ENCODE measurements at places on chromosomes 6 and 20. TPM values are rescaled to one million over a fixed set of nuclear protein-coding genes. Genes with fewer than 3 reads are reported as not detected.

- DNase-seq = no peak
Measured at GRCh38 chr6:81683912-81684311, 68.6 kb downstream of the TENT5A start.

DNA sequence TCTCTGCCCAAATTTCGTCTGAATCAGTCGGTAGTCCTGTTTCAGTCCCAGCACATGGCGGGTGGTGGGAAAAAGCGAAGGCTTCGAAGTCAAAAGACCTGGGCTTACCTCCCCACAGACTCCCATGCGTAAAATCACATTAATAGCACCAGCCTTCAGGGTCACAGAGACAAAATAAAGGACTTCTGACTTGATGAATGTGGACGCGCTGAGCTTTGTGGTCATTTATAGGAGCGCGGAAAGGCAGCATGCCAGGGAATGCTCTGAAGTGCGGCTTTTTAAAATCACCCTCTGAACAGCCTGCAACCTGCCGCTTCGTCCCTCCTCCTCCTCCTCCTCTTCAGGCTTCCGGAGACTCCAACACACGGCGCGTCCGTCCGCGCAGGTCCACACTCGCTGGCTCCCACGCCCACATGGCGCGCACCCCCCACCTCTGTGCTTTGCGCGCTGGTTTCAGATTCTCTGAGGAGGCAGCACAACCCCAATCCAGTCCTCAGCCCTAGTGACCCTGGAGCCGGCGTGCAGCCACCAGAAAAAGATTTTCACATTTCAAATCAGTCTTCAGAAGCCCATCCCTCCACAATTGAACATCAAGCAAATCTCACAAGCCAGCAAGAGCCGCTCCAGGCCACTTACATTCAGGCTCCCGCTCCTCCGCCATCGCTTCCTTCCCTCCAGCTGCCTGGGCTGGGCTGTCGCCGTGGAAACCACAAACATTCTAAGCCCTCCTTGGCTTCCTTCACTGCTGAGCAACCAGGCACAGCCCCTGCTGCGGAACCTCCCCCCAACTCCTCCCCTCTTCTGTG, at the start of gene C6orf118:
TSS of gene C6orf118 (minus strand) at position 680 of the 806 bp plus-strand sequence. CDS start at position 661, 19 bp downstream.
- DNase-seq = no peak

FILIP1 gene
- total RNA-seq = 3.2 TPM

CFB gene
- total RNA-seq = 9.6 TPM

DNA sequence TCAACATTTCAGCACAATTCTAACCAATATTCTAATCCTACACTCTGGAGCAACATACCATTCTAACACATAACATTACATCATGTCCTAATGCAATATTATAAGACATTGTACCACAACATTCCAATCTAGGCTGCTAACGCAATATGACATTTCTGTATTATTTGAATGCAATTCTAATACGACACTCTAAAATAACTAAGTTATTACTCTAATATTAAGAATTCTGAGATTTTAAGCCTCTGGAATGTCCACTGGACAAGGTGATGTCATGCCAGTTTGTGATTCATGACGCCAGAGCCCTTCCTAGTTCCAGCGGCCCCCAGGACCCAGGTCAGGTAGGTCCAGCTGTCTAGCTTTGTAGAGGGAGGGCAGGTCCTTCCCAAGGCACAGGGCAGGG, 69.7 kb upstream of the SIRPA start:
- no peak for DNase-seq

CST1 gene
- total RNA-seq = not detected

- DNase-seq = no peak
Measured at GRCh38 chr6:147227770-147228320, 23.6 kb downstream of the STXBP5 start.

GRCh38 chr6:37535759-37536490, 36.2 kb upstream of the CCDC167 start:
- no peak for DNase-seq

TXLNB gene
- 0.49 TPM for total RNA-seq

NXT1 gene
- total RNA-seq = 40.0 TPM

DNA sequence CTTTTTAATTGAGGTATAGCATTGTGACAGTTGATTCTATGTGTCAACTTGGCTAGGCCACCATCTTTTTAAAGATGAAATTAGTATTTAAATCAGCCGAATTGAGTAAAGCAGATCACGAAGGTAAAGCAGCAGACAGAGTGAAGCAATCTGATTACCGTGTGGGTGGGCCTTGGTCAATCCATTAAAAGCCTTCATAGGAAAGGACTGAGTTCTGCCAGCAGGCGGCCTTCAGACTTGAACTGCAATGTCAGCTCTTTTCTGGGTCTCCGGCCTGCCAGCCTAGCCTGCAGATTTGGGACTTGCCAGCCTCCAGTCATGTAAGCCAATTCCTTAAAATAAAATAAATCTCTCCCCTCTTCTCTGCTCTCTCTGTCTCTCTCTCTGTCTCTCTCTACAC, 22.4 kb upstream of the TGM2 start:
- DNase-seq = no peak

PGC gene
- 3.4 TPM for total RNA-seq

DNA sequence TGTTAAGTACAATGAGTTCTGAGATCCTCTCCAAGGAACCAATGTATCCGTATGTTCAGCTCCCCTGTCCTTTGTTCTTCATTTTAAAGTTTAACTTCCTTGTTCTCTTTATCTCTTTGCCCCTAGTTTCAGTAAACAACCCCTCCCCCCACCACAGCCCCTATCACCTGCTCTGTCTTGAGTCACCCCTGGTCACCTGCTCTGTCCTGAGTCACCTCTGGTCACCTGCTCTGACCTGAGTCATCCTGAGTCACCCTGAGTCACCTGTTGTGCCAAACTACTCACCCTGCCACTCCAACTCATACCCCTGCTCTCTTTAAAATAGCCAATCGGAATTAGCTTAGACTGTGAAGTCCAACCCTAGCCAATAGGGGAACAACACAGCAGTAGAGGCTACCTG, 288.7 kb upstream of the CDYL start:
- DNase-seq = no peak

- DNase-seq = no peak
Measured at GRCh38 chr20:57779401-57780003, 69.7 kb upstream of the PMEPA1 start.

DNA sequence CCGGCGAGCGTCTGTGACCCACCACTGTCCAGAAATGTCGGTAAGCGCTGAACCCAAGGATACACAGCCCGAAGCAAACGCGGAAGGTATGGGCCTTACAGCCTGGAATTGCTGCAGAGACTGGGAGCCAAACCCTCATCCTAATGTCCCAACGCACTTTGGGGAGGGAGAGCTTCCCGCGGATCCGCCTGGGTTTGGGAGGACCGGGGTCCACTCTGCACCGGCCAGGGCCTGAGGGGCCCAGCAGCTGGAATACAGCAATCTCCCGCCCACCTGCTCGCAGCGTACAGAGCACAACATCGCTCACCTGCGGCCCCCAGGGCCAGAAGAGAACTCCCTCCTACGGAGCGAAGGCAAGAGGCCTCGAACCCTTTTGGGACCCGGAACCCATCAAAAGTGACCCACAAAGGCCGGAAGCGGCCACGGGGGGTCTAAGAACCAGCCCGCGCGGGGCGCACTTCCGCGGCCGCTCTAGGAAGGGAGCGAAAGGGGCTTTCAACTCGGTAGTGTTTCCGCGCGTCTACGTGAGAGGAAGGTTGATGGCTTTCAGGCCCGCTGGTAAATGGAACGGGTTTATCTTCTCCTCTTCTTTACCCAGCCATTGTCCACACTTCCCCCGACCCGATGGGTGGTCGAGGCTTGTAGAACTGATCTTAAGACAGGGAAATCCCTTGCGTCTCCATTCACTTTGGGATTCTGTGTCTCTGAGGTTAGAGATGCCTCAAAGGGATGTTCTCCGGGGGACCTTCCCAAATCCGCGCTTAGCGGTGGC, at the start of gene ZSCAN12:
TSS of gene ZSCAN12 (minus strand) at position 398 of the 772 bp plus-strand sequence. CDS start 1,342 bp downstream, outside the sequence.
- DNase-seq = no peak

CFAP61 gene
- 1.5 TPM for total RNA-seq

OLIG3 gene
- total RNA-seq = not detected

GRCh38 chr20:23868321-23868720, 11.2 kb downstream of the CST5 start:
- no peak for DNase-seq

IBTK gene
- total RNA-seq = 15.5 TPM

TBXT gene
- total RNA-seq = not detected

- no peak for DNase-seq
Measured at GRCh38 chr6:137717074-137718073, 149.7 kb upstream of the TNFAIP3 start.

PACRG gene
- total RNA-seq = not detected

- no peak for DNase-seq
Measured at GRCh38 chr6:129136751-129137150, 253.8 kb downstream of the LAMA2 start.

- DNase-seq = no peak
Measured at GRCh38 chr6:12582421-12583110, 134.0 kb upstream of the PHACTR1 start.

DNA sequence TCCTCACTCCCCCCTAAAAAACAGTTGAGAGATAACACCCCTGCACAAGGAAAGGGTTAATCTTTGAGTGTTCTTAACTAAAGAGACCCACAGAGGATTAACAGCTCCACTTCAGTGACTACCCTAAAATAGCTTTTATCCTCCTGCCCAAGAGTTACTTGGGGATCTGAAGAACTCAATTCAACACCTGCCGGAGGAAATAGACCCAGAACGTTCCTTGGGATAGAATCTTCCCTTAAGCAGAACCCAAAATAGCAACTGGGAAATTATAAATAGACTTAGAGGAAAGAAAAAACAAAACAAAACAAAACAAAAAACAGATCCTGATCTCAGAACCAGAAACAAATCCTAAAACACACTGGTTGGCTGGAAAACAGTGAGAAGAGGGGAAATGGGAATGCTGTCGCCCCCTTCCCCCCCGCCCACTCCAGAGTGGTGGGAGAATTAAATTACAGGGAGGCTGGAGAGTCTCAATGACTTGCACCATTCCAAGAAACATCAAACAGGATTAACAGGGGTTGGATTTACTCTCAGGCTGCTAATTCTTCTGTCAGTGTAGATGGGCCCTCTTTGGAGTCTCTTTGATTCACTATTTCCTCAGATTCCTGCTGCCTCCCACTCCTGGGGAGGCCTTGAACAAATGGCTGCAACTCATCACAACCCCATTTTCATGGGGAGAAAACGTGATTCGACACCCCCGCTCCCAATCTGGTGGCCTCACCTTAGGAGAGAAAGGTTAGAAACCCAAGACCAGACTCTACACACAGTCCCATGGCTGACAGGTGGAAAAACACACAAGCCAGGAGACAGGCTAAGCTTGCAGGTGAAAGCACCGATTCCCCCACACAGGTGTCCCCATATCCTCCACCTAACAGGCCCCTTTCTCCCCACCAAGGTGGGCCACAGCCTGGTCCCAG, 1.4 kb downstream of the PLAGL2 start:
- no peak for DNase-seq

RIMS1 gene
- total RNA-seq = 5.2 TPM

DNA sequence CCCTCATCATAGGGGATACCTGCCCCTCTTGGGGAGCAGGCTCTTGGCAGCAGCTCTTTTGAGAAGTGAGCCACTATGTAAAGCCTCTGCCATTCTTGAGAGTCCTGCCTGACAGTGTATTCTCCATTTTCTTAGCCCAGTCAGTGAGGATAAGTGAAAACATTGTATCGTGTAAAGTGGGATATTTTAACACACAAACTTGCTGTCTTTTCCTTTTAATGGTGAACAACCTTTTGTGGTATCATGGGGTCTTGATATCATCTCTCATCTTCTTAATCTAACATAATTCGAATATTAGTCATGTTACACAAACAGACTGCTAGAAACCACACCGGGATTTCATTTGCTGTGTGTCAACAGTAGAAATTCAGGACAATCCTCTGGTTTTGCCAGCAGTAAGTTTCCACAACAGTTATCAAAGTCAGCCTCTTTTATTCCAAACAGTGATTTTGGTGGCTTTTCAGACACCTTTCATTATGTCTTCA, 136.2 kb downstream of the HIVEP1 start:
- no peak for DNase-seq

- DNase-seq = no peak
Measured at GRCh38 chr20:8990770-8991169, 78.1 kb upstream of the PLCB4 start.

DNA sequence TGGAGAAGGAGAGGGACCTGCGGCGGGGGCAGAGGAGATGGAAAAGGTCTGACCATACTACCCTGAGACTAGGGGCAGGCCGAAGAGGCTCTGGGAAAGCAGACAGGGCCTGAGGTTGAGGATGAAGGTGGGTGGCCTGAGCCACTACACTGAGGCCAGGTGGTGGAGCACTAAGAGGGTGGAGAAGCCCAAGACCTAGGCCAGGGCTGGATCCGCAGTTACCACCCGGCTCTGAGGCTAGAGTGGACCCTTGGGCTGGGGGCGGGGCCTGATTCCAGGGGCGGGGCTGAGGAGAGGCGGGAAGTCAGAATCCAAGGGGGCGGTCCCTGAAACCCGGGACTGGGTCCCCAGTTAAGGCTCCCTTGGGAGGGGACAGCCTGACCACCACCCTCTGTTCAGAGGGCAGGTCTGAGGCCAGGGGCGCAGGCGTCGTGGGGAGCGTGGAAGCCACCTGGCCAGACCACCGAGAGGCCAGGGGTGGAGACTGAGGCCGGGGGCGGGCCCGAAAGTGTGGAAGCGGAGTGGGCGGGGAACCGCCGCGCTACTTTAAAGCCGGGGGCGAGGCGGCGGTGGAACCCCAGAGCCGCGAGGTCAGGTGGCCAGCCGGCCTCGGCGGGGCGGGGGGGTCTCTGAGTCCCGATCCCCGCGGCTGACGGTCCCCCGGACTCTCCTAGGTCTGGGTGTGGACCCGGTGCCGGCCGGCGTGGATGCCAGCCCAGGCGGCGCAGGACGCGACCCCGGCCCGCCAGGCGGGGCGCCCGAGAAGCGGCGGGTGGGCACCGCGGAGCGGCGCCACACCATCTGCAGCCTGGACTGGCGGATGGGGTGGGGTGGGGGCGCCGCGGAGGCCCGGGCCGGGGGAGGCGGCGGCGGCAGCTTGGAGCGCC, 8.3 kb downstream of the CCM2L start:
- DNase-seq = no peak

- no peak for DNase-seq
Measured at GRCh38 chr6:56406276-56407269, 159.2 kb upstream of the COL21A1 start.
